ENCODE measurements at places on chromosomes 4 and X.

GRCh38 chr4:123312951-123313592, 83.5 kb upstream of the SPRY1 start:
- H3K4me1 ChIP-seq, result no peaks in the 10 kb centered on the region
- no peak for DNase-seq
- H3K4me3 ChIP-seq, result no peak overlapping the region
- no peaks in the 10 kb centered on the region for H3K36me3 ChIP-seq
- H3K27ac ChIP-seq, result no peak overlapping the region

GRCh38 chr4:187608001-187608421, 387.6 kb upstream of the ZFP42 start:
- H3K36me3 ChIP-seq, result no peaks in the 10 kb centered on the region
- no peak overlapping the region for H3K4me3 ChIP-seq
- H3K27ac ChIP-seq, result no peak overlapping the region

- H3K4me1 ChIP-seq, result no peaks in the 10 kb centered on the region
- DNase-seq, result no peak
- H3K27ac ChIP-seq, result no peak overlapping the region
- H3K4me3 ChIP-seq, result no peak overlapping the region
Observed at GRCh38 chrX:102964940-102965339, 27.9 kb downstream of the RAB40AL start.

- no peaks in the 10 kb centered on the region for H3K27me3 ChIP-seq
- H3K27ac ChIP-seq, result peak within 1 kb of the TSS; percentile 4
- H3K36me3 ChIP-seq, result no peaks in the 10 kb centered on the region
- DNase-seq, result peak; percentile 79
- no peaks in the 10 kb centered on the region for H3K4me1 ChIP-seq
Observed at GRCh38 chr4:117084866-117085701, at the start of gene TRAM1L1. TRAM1L1 (minus strand) TSS chr4:117085576; CDS start chr4:117085393, 183 bp downstream.

GRCh38 chrX:73076838-73077237, 2.5 kb downstream of the PABPC1L2A start:
- no peaks in the 10 kb centered on the region for H3K36me3 ChIP-seq
- no peaks in the 10 kb centered on the region for H3K4me1 ChIP-seq
- H3K27me3 ChIP-seq, result peaks cover 13% of the 10 kb centered on the region
